ENCODE measurements at places on chromosomes 16 and 17.
A peak's percentile ranks its signal among the peaks of the same experiment; 100 is the strongest.

DNA sequence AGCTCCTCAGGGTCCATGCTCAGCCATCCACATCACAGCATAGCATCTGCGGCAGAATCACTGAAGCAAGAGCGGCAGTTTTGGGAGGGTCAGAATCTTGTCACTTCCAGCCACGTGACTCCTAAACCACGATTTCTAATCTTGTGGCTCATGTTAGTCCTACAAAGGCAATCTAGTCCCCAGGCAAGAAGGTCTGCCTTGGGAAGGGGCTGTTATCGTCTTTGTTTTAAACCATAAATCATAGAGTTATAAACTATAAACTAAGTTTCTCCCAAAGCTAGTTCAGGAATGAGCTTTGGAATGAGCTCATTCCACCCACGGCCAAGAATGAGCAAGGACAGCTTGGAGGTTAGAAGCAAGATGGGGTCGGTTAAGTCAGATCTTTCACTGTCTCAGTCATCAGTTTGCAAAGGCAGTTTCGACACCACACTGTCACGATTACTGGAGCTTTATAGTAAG, 20.8 kb upstream of the DNAH17 start:
- DNase-seq, result no peak

GRCh38 chr17:48904428-48904827, 3.8 kb upstream of the UBE2Z start:
- DNase-seq, result no peak

DNA sequence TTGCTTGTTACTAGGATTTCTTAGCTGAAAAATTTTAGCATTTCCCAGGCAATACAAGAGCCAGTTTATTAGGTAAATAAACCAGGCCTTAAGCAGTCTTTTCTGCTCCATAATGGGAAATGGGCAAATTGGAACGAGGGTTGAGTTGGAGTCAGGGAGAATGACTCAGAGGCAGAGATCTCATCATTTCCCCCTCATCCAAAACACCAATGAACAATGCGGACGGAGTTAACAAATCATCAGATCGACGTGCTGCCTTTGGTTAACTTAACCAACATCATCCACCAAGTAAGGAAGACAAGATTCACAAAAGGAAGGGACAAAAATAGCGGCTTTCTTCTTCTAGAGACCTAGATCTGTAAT, 243.5 kb downstream of the STX8 start:
- no peak for DNase-seq

- DNase-seq, result peak; percentile 68
Measured at GRCh38 chr17:1294157-1294717, 14.8 kb downstream of the TRARG1 start.

- no peak for DNase-seq
Measured at GRCh38 chr16:1037394-1038257, 34.9 kb upstream of the SSTR5 start.

DNA sequence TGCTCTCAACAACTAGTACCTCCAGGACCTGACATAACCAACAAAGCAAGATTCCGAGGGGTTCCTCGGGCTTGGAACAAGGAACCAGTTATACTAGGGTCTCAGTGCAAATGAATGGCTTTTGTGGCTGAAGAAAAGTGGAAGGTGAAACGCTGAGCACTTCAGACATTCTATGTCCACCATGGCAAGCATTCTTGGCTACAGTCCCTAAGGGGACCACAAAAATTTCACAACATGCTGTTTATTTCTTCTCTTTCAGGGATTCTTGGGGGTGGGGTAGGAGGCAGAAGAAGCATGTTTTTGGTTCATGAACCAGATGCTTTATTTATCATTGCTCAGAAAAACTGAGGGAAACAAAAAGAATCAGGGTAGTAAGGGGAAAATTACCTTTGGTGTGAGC, 479.9 kb upstream of the CDH11 start:
- no peak for DNase-seq

DNA sequence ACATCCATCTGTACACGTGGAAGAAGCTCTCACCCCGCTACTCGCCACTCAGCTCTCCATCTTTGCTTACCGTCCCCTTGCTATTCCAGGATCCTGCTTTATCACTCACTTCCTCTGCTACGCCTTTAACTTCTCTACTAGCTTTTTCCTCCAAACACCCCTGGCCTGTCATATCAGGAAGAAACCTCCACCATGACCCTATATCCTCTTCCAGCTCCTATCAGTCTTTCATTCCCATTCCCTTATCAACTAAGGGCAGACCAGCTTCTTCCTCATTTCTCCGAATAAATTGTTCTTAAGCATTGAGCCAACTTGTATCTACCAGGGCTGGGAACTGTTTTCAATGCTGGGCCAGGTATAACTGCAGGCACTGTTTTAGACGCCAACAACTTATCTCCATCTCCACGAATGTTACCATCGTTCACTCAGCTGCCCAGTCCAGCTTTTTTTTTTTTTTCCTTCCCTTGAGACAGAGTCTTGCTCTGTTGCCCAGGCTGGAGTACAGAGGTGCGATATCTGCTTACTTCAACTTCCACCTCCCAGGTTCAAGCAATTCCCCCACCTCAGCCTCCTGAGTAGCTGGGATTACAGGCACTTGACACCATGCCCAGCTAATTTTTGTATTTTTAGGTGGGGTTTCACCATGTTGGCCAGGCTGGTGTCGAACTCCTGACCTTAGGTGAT, 4.3 kb downstream of the IQCK start:
- no peak for DNase-seq

Data from T-helper 17 cell (primary cell).